Kidney (tissue), 22 donors: ENCODE measurements at places on chromosomes 11 and 22. TPM values are rescaled to one million over a fixed set of nuclear protein-coding genes. Genes with fewer than 3 reads are reported as not detected.

GRCh38 chr11:57643802-57644201 is 5.9 kb downstream of the YPEL4 start:
- H3K27ac ChIP-seq, result no peak overlapping the region
- H3K4me1 ChIP-seq, result peaks cover 5% of the 10 kb centered on the region
- no peak for DNase-seq
- H3K36me3 ChIP-seq, result no peaks in the 10 kb centered on the region

DNA sequence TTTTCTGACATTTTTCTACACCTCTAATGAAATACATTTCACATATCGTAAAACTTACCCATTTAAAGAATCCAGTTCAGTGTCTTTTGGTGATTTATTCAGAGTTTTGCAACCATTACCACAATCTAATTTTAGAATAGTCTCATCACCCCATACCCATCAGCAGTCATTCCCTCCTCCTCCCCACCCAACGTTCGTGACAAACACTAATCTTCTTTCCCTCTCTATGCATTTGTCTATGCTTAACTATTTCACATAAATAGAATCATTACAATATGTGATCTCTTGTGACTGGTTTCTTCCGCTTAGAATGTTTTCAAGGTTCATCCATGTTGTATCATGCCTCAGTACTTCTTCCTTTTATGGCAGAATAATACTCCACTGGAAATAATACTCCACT is 9.5 kb downstream of the TTC28 start:
- no peaks in the 10 kb centered on the region for H3K27me3 ChIP-seq
- H3K4me1 ChIP-seq, result no peaks in the 10 kb centered on the region
- no peak overlapping the region for H3K27ac ChIP-seq
- no peak overlapping the region for H3K4me3 ChIP-seq
- no peak for DNase-seq

- no peaks in the 10 kb centered on the region for H3K36me3 ChIP-seq
- no peaks in the 10 kb centered on the region for H3K27me3 ChIP-seq
- no peaks in the 10 kb centered on the region for H3K4me1 ChIP-seq
- H3K27ac ChIP-seq, result no peak overlapping the region
- H3K4me3 ChIP-seq, result no peak overlapping the region
- DNase-seq, result peak; percentile 17
Measured at GRCh38 chr22:49209452-49210195, 618.0 kb downstream of the BRD1 start.

DNA sequence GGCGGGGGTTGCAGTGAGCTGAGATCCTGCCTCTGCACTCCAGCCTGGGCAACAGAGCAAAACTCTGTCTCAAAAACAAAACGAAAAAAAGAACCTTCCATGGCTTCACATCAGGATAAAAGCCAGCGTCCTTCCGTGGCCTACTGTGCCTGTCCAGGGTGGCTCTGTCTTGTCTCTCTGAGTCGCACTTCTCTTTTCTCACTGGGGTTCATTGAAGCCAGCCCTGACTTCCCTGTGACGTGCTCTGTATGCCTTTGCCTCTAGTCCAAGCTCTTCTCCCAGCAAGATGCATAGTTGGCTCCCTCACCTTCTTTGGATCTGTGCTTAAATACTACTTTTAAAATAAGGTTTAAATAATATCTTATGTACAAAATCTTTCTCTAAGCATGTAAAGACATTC is 11.6 kb downstream of the ATXN10 start:
- H3K4me3 ChIP-seq, result no peak overlapping the region
- no peaks in the 10 kb centered on the region for H3K36me3 ChIP-seq
- peaks cover 2% of the 10 kb centered on the region for H3K4me1 ChIP-seq
- no peak for DNase-seq

Gene CYP2D6
- 3.2 TPM for total RNA-seq

Gene MRGPRE
- 0.22 TPM for total RNA-seq

DNA sequence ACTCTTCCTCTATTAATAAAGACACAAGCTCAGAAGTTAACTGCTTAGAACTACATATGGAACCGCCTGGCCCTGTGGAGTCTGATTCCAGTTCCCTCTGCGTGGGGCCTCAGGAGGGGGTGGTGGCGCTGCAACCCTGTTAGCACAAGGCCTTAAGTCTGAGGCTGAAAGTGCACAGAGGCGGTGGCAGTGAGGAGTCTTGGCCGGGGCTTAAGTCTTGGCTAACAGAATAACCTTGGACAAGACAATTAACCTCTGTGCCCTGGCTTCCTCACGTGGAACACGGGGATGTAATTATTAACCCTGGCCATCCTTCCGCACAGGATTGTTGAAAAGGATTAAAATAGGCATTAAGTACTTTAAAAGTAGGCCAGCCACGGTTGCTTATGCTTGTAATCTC is 191.5 kb downstream of the CEP164 start:
- peaks cover 12% of the 10 kb centered on the region for H3K4me1 ChIP-seq
- H3K4me3 ChIP-seq, result no peak overlapping the region
- no peaks in the 10 kb centered on the region for H3K36me3 ChIP-seq
- no peaks in the 10 kb centered on the region for H3K27me3 ChIP-seq
- H3K27ac ChIP-seq, result peak overlapping the region; percentile 71
- peak; percentile 78 for DNase-seq

GRCh38 chr11:73307323-73308002 is 613 bp upstream of the ARHGEF17 start:
- peaks cover 2% of the 10 kb centered on the region for H3K4me1 ChIP-seq
- peak overlapping the region; percentile 97 for H3K27ac ChIP-seq
- no peaks in the 10 kb centered on the region for H3K36me3 ChIP-seq

DNA sequence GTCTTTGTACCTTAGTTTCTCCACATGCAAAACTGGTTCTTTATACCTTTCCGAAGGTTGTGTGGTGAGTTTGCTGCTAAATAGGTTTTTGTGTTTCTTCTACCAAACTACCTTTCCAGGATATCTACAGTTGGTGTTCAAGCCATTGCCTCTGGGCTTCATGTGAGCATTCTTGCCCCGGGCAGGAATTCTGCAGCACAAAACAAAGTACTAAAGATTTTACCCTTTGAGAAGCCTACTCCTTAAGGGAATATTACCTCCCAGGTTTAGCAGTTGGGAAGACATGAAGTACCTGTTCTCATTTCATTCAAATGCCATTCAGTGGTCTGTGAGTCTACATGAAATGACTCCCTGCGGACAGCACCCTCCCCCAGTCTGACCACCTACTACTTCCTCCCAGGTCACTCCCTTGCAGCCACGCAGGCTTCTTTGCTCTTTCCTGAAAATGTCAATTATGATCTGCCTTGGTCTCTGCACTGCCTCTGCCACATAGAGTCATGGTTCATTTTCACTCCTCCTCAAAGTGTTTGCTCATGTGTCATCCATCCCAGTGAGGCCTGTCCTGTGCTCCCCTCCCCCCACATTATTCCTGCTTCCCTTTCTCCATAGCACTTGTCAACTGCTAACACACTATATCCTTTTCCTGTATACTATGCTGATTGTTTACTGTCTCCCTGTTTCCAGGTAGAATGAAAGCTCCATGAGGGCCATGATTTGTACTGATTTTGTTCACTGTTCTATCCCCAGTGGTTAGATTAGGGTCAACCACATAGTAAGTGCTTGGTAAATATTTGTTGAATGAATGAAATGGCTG is 36.9 kb downstream of the PACS1 start:
- no peak overlapping the region for H3K4me3 ChIP-seq
- H3K27me3 ChIP-seq, result no peaks in the 10 kb centered on the region
- no peaks in the 10 kb centered on the region for H3K4me1 ChIP-seq
- no peak for DNase-seq
- no peaks in the 10 kb centered on the region for H3K36me3 ChIP-seq

DNA sequence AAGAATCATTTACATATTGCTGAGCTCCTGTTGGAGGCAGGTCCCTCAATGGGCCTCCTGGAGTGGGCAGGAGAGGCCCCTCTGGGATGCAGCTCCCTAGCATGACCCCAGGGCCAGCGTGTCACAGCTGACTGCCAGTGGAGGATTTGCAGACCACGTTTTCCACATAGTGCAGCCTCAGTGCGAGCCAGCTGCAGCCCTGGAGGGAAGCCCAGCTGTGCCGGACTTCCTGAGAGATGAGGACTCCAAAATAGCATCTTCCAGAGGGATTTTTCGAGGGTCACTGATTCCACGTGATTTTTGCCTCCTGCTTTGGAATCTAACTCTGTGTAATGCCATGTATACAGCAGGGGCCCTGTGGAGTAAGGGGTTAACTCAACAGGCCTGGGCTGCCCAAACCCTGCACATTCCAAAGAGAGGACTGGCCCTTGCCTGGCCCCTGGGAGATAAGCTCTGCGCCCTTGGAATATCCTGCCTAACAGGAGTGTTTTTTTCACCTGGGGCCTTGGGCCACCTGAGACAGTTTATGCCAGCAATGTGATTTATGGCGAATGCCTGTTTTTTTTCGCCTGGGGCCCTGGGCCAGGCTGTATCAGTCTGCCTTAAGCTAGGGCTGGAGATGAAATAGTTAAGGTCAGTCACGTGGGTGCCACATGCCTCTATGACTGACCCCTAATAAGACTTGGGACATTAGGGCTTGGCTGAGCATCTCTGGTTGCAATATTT is 47.4 kb downstream of the RPS6KA4 start:
- no peaks in the 10 kb centered on the region for H3K27me3 ChIP-seq
- no peaks in the 10 kb centered on the region for H3K36me3 ChIP-seq

- H3K27ac ChIP-seq, result no peak overlapping the region
- DNase-seq, result no peak
- no peaks in the 10 kb centered on the region for H3K4me1 ChIP-seq
- no peaks in the 10 kb centered on the region for H3K27me3 ChIP-seq
- no peak overlapping the region for H3K4me3 ChIP-seq
Measured at GRCh38 chr22:48744283-48744641, 1083.4 kb downstream of the BRD1 start.

Gene KCNK4
- not detected for total RNA-seq

- DNase-seq, result no peak
- no peaks in the 10 kb centered on the region for H3K36me3 ChIP-seq
- no peaks in the 10 kb centered on the region for H3K27me3 ChIP-seq
- H3K27ac ChIP-seq, result peak overlapping the region; percentile 54
Measured at GRCh38 chr11:47986742-47987141, 6.4 kb downstream of the PTPRJ start.

DNA sequence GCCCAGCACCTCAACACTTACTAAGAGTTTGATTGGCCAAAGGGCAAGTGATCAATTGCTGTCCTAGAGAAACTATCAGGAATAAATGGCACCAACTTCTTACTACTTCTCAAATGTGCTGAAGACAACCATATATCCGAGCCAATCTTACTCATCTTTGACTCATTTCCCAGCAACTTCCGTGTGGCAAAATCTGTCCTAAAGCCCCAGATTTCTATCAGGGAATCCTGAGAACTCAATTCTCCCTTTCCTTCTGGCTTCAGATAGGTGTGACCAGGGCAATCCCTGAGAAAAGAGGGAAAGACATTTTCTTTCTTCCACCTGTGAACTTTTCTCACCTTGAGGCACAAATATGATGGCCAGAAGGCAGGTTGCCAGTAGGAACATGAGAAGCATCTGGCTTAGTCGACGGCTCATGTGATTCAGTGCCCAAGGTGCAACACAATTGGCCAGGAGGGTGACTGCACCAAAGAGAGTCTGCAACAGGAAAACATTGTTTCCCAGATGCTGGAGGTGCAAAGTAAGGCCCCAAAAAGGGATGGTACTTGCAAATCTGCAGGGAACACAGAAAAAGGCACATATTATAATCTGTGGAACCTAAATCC is 21.8 kb upstream of the SLC22A24 start:
- no peak for DNase-seq
- no peaks in the 10 kb centered on the region for H3K36me3 ChIP-seq
- no peaks in the 10 kb centered on the region for H3K27me3 ChIP-seq
- no peak overlapping the region for H3K27ac ChIP-seq
- no peaks in the 10 kb centered on the region for H3K4me1 ChIP-seq
- H3K4me3 ChIP-seq, result no peak overlapping the region

DNA sequence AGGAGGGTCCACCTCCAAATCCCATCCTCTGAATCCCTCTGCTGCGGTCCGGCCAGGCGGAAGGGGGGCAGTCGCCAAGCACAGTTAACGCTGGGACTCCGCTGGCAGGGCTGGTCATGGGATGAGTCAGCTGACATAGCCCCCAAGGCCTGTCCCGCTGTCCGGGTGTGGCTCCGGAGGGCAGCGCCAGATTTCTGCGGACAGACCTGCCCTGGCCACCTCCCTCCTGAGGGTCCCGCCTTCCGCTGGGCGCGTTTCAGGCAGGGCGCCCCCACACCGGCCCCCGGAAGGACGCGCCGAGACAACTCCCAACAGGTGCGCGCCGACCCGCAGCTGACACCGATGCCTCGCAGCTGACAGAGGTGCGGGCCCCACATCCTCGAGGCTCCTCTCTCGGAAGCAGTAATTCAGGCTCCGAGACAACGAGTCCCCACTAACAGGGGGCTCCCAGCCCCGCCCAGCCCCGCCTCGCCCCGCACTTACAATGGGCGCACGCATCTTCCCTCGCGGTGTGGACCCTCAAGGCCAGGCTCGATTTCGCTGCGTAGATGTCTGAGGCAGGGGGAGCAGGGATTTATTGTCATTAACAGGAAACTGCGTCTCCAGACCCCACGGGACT is 607 bp downstream of the PLAAT3 start:
- H3K4me1 ChIP-seq, result no peaks in the 10 kb centered on the region
- peak; percentile 79 for DNase-seq
- peak overlapping the region; percentile 42 for H3K4me3 ChIP-seq

Gene ABCC8
- total RNA-seq, result 1.3 TPM

GRCh38 chr22:26887456-26887855 is 230.1 kb downstream of the MIAT start:
- no peak overlapping the region for H3K4me3 ChIP-seq
- H3K27ac ChIP-seq, result no peak overlapping the region
- H3K4me1 ChIP-seq, result no peaks in the 10 kb centered on the region
- no peaks in the 10 kb centered on the region for H3K27me3 ChIP-seq

Gene GAL3ST1
- 16.1 TPM for total RNA-seq

Gene LMNTD2
- total RNA-seq, result 8.0 TPM

Gene TBC1D22A
- total RNA-seq, result 39.4 TPM

- no peak overlapping the region for H3K27ac ChIP-seq
- H3K4me3 ChIP-seq, result no peak overlapping the region
- no peak for DNase-seq
- no peaks in the 10 kb centered on the region for H3K27me3 ChIP-seq
- H3K36me3 ChIP-seq, result no peaks in the 10 kb centered on the region
Measured at GRCh38 chr11:77770629-77771028, 49.9 kb downstream of the RSF1 start.
